Stimulated activated CD8-positive, alpha-beta memory T cell treated with anti-CD3 and anti-CD28 coated beads, Interleukin-4, amount 100 ng/mL, for 1 hour (primary cell): ENCODE measurements at places on chromosomes 2 and 18.

DNA sequence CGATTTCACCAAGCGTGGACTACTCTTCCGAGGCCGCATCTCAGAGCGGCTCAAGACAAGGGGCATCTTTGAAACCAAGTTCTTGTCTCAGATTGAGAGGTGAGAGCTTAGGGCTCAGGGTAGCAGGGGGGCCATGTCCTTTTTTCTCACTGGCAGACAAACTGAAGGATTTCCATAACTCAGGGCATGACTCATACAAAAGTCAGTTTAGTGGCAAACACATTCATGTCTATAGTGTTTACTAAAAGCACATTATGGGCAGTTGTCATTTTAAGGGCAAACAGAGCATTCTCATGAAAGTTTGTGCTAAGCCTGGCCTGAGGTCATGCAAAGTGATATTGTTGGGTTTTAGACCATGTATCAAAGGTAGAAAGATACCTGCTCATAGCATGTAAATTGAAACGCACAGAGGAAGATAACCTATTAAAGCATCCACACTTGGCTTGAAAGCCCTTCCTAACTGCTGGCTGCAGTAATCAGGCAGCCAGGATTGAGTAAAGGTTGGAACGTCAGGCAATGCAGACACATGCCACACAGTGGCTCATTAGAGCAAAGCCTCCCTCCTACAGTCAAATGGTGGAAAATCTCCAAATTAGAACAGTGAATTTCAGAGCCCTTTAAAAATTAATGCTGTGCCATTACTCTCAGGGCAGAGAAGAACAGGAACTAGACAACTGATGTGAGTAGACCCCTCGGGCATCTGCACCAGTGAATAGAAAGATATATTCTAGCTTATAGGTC, 54.2 kb downstream of the HK2 start:
- DNase-seq = no peak

- no peak for DNase-seq
Measured at GRCh38 chr18:74284980-74285355, 6.8 kb downstream of the CYB5A start.

GRCh38 chr18:79509536-79509930, 113.8 kb downstream of the NFATC1 start:
- no peak for DNase-seq

- DNase-seq = no peak
Measured at GRCh38 chr18:42640160-42640559, 475.3 kb downstream of the RIT2 start.

DNA sequence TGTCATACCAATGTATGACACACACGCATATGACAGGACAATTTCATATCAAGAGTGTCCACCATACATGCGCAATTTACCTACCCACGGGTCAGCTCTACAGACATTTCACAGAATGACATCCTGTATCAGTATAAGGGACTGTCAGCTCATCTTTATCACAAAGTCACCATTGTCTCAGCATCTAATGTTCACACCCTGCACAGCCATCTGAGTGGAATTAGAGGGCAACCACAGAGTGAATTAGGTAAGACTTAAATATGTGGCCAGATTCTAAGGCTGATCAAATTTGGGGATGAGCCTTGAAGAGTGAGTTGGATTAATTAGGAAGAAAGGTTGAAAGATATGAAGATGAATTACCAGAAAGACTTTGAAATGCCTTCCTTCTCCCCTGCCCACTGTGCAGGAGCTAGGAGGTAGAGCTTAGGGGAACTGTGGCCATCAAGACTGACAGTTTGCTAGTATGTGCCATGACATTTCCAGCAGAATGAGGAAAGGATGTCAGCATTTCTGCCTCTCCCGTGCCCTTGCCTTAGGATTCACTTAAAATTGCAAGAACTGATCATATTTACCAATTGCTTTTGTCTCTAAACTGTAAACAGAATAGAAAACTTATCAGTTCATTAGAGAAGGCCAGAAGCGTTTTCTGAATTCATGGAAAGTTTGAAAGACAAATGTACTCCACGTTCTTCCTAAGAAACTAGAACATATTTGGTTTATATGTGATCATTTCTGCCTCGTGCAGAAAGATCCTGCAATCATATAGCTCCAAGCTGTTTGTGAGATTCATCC, 121.1 kb downstream of the DDX1 start:
- no peak for DNase-seq

- DNase-seq = no peak
Measured at GRCh38 chr2:173898178-173898668, 67.0 kb downstream of the SP3 start.

DNA sequence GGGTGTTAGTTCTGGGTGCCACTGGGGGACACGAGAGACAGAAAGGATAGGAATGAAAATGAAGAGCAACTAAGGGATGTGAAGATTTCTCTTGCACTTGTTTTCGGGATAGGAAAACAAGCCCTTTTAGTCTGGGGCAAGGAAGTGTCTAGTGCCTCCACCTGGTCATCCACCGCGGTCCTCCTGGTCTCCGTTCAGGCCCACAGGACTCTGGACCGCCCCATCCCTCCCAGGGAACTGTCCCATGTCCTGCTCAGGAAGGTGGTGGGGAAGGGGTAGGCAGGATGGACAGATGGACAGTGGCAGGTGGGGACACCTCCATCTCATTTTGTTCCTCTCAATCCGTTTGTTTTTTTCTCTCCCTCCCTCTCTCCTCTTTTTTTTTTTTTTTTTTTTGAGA, 45.9 kb downstream of the AGAP1 start:
- DNase-seq = no peak

GRCh38 chr2:68127358-68128242, 30.1 kb upstream of the PNO1 start:
- no peak for DNase-seq

DNA sequence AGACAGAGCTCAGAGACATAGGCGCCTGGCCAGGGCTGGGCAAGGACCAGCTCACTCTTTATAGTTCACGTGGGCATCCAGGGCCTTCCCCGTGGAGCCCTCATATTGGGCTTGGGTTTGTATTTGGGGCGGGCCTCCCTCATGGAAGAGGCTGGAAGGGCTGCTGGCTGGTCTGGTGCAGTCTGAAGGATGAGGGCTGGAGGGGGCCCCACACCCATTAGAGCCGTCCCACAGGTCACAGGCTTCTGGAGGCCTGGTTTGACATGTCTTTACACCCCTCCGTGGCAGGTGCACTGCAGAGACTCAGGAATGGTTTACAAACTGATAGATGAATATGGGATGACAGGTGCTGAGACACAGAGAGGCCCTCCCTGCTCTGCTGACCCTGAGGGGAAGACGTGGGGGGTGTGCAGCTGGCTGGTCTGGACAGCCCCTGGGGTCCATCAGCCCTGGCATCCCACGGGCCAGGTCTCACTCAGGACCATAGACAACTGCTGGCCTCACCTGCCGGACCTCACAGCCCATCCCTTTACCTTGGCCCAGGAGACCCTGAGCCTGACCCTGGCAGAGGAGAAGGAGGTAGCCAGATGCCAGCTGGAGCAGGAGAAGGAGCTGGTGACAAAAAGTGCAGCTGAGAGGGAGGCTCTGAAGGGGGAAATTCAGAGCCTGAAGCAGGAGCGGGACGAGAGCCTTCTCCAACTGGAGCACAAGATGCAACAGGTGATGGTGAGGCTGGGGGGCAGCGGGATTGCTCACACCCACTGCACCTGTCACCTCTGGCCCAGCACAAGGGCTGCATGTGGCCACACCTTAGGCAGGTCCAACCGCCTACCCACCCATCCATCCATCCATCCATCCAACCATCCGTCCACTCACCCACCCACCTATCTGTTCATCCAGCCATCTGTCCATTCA, 43.9 kb downstream of the CROCC2 start:
- DNase-seq = no peak

DNA sequence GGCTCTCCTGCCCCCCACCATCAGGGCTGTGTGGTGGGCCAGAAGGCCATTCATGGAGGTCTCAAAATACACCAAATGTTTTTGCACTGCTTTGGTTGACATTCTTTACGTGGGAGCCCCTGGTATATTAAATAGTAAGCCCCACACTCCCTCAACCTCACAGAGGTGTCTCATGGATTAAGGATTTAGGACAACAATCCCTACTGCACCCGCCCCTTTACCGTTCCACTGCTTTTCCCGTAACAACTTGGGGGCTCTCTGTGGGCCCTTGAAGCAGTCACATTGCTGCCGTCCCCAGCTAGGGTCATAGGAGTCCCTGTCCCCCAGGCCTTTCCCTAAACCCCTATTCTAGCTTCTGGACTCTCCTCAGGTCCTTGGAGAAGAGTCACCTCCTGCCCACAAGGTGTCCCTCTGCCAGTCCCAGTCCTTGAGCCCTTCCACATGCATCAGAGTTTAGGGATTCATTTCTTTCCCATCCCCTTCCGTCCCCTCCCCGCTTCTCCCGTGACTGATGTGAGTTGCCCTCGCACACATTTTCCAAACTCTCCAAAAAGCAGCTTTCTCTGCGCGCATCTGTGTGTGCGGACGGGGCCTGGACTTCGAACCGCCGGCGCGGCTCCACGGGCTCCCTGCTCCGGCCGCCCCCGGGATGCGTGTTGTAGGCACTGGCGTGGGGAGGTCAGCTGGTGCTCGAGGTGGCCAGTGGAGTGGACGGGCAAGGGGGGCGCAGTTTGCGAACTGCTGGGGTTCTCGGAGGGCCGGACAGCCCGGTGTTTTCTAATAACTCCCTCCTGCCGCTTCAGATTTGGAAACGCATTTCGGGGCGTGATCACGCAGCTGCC, 84.8 kb downstream of the LYPD1 start:
- no peak for DNase-seq

DNA sequence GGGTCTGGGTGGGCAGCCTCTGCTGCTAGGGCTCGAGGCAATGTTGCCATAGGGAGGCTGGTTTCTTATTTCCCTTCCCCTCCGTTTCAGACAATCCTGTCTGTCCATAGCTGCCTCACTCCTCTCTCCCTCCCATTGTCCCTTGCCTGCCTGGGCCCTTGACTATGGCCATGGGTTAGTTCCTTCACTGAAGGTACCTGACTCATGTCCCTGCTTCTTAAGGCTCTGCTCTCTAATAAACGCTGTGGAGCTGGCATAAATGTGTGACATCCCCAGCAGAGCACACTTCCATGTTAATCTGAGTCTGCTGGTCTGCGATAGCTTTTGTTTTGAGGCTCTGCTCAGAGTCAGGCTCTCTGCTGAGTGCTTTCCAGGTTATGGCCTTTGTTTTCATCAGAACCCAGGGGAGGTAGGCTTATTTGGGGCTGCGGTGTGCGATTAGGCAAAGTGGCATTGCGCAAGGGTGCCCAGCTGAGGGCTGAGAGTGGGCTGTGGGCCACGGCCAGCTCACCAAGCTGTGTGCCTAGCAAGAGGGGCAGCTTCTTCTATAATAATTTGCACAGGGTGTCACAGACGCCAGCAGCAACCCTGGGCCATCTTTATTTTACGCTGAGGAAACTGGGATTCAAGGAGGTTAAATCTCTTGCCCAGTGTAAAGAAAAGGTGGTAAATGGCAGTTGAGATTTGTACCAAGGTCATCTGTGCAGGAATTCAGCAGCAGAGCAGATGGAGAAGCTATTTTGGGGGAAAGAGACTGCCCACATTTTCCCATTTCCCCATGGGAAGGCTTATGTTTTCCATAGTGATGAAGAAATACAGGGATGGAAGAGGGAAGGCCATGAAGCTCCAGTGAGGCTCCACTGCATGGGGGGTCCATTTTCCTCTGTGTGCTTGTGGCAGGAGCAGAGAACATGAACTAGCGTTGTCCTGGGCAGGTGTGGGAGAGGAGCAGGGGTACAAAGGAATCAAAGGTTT, 25.6 kb downstream of the MRPL33 start:
- DNase-seq = no peak

DNA sequence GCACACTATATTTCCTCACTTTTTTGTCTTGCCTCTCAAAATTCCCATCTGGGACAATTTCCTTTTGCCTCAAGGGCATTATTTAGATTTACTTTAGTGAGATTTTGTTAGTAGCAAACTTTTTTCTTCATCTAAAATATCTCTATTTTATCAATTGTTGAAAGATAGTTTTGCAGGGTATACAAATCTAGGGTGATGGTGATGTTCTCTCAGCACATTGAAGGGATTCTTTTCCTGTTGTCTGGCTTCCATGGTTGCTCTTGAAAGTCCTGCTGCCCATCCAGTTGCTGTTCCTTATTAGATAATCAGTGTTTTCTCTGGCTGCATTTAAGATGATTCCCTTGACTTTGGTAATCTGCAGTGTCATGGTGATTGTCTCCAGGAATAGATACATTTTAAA, 48.1 kb downstream of the NPAS2 start:
- DNase-seq = no peak

GRCh38 chr2:23545811-23546210, 160.8 kb downstream of the KLHL29 start:
- no peak for DNase-seq

- DNase-seq = no peak
Measured at GRCh38 chr2:9539531-9539930, 16.1 kb downstream of the ADAM17 start.

GRCh38 chr2:109069331-109070194, 59.4 kb upstream of the SH3RF3 start:
- no peak for DNase-seq

GRCh38 chr2:102235491-102235890, 48.7 kb downstream of the IL1RL2 start:
- DNase-seq = no peak

DNA sequence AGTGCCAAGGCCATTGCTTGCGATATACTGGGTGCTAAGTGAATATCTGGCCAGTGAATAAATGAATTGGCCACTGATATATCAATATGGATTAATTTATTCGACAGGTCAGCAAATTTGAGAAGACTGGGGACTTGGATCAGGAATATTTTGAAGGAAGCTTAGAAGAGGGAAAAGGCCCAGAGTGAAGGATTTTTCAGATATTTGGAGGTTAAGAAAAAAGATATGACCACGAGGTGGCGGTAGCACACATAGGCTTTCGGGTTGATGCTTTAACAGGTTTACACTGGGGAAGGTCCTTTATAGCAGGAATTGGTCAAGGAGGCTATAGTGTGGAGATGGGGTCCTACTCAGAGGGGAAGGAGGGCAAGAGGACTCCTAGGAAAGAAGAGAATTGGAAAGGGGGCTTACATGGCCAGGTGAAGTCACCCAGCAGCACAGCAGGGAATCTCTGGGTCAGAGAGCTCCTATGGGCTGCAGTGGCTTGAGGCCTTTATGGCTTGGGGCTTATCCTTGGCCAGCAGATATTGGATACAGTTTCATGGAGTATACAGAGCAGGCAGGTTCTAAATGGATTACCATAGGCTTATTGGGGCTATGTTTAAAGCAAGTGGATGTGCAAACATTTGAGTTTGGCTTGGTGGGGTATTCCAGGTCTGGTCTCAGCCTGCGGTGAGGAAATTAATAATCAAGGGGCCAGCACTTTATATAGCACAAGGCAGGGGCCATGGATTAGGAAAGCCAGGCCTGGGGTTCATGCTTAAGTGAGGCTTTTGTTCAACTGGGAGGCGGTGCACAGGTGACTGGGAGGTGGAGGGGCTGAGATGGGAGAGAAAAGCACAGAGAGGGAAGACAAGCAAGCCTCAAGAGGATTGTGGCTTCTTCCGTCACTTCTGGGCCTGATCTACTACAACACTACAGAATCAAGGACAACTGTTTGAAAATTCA, 9.7 kb downstream of the IL1RN start:
- no peak for DNase-seq

GRCh38 chr18:63111671-63112402, 207.7 kb downstream of the BCL2 start:
- DNase-seq = no peak

- DNase-seq = no peak
Measured at GRCh38 chr18:28960146-28960545, 783.2 kb upstream of the CDH2 start.

GRCh38 chr2:178119179-178119922, 7.1 kb downstream of the RBM45 start:
- DNase-seq = no peak

GRCh38 chr2:74834792-74835755, 1.1 kb downstream of the HK2 start:
- DNase-seq = no peak
